Right lung (tissue), 10 donors: ENCODE measurements at places on chromosomes 11 and 22. TPM values are rescaled to one million over a fixed set of nuclear protein-coding genes. Genes with fewer than 3 reads are reported as not detected.

DNA sequence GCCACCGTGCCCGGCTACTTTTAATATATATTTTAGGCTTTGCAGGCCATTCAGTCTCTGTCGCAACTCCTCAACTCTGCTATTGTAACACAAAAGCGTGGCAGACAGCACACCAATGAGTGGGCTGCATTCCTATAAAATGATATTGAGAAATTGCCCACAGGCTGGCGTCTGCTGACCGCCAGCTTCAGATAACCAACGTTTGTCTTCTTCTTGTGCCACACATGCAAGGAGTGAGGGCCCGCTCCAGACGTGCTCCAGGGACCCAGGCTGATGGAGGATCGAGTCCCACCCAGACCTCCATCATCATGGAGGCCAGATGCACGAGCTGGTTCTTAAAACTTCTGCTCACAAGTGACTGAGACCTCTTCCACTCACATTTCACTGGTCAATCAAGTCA is 35.4 kb upstream of the LINC01488 start:
- no peak for DNase-seq

Gene SPATA19
- not detected for polyA plus RNA-seq

DNA sequence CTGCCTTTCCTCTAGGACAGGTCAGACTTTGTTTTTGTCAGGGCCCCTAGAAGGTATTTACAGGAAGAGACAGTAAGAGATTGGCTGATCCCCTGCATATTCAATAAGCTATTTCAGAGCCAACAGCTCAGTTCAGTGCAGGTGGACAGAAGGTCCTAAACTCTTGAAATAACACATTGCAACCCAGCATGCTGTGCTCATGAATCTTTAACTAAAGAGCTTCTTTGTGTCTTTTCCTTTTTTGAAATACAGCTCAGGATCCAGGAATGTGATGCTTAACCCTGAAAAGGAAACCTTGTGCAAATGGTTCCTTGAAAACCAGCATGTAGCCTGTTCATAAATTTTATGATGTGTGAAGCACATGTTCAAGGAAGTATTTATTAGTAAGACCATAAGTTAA is 43.9 kb downstream of the BBOX1 start:
- DNase-seq = no peak

DNA sequence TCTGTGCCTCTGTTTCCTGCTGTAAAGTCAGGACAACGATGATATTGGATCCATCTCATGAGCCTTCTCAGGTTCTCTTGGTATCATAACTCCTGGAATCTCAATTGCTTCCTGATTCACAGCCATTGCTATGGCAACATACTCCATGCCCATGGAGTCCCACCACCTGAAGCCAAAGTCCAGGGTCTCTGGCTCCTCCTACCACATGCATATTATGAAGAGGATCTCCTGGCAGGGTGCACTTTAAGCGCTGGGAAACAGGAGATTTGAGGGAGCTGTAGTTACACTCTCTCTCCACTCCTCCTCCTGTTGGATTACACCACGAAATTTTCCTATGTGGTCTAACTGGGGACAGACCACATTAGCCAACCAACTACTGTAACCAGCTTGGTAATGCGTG is 130.9 kb upstream of the SEZ6L start:
- DNase-seq = no peak

Gene ABCG4
- polyA plus RNA-seq = 1.3 TPM

Gene SCGB2A2
- polyA plus RNA-seq = not detected

DNA sequence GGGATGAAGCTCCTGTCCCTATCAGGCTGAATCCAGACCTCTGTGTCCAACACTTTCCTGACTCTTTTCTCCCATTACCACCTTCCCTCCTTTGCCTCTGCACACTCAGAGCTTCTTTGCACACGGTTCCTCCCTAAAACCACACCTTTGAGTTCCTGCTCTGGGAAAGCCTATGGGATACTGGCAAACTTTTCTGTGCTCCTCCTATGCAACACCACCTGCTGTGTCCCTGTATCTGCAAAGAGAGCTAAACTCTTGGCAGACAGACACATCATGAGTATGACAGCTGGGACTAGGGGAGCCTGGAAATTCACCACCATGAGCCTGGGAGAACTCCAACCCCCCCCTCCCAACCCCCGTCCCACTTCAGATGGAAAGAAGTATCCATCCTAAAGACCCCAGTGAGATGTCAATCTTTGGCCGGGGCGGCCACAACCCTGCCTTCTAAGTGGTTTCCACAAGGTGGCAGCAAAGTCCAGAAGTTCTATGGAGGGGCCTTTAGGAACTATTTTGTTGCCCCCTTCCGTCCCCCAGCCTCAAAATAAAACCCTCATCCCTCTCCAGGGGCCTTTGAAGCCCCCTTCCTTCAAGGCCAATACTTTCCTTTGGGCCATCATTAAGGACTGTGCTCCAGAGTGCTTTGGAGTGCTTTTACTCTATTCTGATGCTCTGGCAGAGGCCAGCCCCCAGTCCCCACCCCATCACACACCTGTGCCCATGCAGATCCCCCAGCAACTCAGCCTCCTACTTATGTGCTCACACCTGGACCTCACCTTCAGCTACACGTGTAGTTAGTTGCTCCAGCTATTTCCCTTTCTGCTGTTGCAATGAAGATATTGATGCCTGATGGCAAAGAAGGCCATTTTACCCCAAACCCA is 19.4 kb downstream of the HTR3A start:
- no peak for DNase-seq

GRCh38 chr22:20094197-20094807 is 14.3 kb downstream of the DGCR8 start:
- no peak for DNase-seq

DNA sequence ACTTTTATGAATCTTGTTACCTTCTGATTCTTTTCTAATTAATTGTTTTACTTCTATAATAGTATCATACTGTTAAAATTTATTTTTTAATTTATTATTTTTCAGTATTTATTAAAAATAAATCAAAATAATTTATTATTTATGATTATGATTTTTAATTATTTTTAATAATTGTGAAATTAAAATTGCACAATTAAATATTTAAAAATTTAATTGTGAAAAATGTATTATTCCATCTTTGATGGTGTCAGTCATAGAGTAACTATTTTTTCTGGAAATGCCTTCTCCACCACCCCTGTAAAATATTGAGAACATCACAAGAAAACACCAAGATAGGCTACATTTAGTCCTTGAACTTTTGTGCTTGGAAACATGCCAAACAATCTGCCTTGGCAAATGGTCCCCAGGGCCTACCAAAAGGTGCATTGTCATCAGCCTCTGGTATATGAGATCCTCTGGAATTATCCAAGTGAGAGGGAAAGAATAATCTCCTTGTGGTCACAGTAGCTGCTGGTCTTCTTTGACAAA is at the start of gene OR8H2:
TSS of gene OR8H2 (plus strand) at position 478 of the 528 bp plus-strand sequence. CDS start 1,356 bp downstream, outside the sequence.
- no peak for DNase-seq

- DNase-seq = no peak
Observed at GRCh38 chr11:40354121-40354520, 1105.3 kb downstream of the LRRC4C start.
